ENCODE measurements at places on chromosomes 12 and 14.
A peak's percentile ranks its signal among the peaks of the same experiment; 100 is the strongest.

- DNase-seq = no peak
Observed at GRCh38 chr12:113697651-113698509, 226.2 kb upstream of the LHX5 start.

- no peak for DNase-seq
Observed at GRCh38 chr12:27946421-27946820, 26.1 kb downstream of the PTHLH start.

- DNase-seq = no peak
Observed at GRCh38 chr12:70950451-70950850, 29.9 kb upstream of the PTPRR start.

- DNase-seq = no peak
Observed at GRCh38 chr14:32738206-32738871, 200.3 kb upstream of the NPAS3 start.

GRCh38 chr12:88362439-88362838, 217.8 kb downstream of the KITLG start:
- no peak for DNase-seq

DNA sequence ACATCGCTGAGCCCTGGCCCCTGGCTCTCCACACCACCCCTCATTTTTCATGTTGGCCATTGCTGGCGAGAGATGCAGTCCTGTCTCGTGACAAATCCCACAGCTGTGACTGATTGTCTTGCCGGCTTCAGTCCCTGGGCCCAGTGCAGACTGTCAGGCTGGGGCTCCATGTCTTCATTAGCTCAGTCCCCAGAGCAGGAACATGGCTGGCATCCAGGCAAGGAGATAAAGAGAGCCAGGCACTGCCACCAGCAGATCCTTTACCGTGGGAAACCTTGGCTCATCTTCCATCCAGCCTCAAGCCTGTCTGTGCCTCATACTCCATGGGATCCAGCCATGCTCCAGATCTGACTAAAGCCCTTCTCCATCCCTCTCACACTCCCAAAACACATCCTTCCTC, 284.7 kb upstream of the FKBP4 start:
- DNase-seq = no peak

DNA sequence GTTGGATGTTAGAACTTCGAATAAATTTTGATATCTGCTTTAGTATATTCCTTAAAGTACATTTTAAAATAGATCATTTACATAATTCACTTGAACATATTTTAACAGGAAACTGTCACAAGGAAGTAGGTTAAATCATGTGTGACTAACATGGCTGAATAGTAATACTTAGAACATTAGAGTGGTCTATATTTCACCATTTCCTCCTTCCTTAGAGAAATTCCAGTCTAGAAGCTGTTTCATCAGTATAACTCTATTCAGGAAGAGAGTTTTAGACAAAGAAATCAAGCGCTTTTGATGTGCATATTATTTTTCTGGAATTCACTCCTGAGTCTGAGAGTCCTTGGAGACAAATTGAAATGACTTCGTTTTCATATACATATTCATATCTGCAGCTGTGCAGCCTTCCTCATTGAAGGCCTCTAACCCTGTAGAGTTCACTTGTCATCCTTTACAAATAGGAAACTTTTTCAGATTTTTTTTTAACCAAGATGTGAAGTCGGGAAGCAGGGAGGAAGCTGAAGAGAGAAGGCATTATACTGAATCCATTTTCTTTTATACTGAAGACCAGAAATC, 28.4 kb downstream of the IRAK3 start:
- no peak for DNase-seq

DNA sequence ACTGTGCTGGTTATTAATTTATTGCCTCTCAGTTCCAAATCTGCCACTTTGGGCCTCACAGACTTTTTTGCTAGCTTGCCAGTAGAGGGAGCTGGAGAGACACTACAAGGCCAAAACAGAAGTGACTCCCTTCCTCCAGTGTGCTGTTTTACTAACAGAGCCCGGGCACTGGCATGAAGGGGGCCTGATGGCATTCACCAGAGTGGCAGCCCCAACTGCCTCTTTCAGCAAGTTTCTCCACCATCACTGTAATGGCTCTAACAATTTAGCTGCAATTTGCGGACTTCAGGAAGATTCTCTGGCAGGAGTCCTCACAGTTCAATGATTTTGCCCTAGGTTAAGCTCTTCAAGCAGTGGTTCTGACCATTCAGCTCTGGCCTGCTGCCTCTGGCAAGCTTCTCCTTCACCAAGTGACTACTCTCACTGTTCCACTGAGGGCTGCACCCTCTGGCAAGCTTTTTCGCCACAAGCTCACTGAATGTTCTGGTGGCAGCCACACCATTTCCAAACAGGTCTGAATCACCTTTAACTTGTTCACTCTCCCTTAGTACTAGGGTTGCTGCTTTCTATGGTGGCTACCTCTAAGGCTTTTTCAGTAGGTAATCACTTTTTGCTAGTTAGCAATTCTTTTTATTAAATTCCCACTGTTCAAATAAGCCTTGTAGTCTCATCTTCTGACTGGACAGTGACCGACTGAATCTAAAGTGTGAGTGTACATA, 104.9 kb downstream of the ZC3H14 start:
- peak; percentile 86 for DNase-seq

GRCh38 chr12:104249017-104249416, 33.4 kb downstream of the TXNRD1 start:
- DNase-seq = no peak

- no peak for DNase-seq
Observed at GRCh38 chr12:26740348-26740747, 92.6 kb downstream of the ITPR2 start.

DNA sequence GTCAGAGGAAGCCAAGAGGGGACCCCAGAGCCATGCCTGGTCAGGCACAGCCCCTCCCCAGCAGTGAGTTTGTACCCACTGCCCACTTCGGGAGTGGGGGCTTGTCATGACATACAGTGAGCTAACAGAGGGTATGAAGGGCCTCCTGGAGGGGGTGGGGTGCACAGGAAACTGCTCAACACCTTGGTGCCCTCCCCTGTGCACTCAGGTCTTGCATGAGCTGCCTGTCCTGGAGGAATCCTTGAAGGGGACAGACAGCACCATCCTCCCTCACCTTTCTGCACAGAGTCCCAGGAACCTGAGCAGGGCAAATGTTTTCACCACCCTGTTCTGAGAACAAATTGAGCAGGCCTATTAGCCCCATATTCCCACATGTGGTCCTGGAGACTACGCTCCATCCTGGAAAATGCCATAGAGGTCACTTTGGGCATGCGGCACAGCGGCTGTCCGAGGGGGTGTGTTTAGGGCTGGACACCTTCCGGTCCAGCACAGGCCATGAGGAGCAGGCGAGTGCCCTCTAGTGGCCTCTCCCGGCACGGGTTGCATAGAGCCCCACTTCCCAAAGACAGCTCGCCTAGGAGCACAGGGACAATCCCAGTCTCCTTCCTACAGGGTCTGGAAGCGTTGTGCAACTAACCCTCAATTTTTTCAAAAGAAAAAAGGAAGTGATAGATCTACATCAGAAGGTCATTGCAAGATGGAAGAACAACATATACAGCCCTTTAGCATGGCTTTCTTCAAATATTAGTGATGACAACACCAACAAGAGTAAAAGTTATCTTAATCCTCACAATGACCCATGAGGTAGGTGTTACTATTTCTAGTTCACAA, 31.9 kb upstream of the ZFP36L1 start:
- DNase-seq = peak; percentile 67

DNA sequence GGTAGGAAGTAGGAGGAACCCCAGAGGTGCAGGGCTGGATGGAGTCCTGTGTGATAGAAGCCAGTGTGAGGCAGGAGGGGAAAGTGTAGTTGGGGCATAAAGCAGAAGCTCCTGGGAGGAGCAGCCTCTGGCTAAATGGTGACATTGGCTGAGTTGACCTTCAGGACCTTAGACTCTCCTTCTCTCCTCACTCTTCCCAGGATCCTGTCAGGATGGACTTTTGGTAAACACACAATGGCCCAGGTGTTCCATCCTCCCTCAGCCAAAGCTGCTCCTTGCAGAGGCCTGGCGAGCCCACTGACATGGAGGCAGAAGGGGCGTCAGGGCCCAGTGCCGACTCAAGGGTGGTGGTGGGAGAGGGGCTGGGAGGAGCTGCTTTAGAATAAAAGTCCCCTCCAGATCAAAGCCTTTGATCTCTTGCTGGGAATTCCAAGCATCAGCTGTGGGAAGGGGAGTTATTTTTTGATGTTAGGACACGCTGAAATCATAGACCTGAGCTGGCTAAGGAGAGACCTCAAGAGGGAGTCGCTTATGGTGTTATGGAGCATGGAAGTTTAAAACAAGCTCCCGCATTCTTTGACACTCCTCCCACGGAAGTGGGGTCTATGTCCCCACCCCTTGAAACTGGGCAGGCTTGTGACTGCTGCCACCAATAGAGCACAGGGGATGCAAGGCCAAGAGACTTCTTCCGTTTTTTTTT, 44.1 kb downstream of the SMIM41 start:
- no peak for DNase-seq

DNA sequence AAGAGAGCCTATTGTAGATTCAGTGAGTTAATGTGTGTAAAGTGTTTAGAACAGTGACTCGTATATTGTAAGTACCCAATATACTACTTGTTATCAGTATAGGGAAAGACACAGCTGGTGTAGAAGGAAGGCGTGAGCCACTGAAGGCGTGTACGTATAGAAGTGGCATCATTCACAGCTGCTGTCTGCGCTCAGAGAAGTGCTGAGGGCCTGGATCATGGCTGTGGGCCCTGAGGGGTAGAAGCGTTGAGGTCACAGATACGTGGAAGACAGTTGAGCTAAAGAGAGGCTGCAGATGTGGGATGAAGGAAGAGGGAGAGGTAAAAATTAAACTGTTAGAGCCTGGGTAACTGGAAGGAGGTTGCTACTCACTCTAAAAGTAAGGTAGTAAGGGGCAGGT, 5.9 kb downstream of the C12orf75 start:
- DNase-seq = no peak

- DNase-seq = no peak
Observed at GRCh38 chr14:83171761-83172160, 1638.1 kb upstream of the SEL1L start.

DNA sequence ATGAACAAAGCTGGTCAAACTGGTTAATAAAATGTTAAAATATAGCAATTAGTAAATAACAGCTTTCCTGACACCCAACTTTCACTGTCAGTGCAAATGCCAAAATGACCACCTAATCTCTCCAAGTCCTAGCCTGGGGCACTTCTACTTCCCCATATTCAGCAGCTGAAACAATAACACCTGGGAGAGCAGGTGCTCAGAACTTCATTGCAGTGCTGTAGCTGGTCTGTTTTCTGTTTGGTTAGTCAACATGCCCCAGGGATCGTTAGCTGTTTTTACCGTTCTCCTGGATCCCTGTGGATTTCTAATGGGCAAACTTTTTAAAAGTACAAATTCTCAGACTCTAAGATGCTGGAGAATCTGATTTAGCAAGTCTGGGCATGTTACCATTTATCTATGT, 759.7 kb downstream of the GALC start:
- DNase-seq = no peak

DNA sequence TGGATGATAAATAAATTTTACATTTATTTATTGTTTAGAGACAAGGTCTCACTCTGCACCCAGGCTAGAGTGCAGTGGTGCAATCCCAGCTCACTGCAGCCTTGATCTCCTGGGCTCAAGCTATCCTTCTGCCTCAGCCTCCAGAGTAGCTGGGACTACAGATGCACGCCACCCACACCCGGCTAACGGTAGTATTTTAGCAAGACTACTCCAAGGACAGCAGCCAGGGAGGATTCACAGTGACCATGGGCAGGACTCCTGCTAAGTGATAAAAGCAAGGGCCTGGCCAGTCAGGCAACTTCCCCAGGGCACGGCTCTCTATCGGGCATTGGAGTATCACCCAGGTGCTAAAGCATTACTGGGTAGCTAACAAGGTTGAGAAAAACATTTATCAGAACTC, 55.4 kb downstream of the ARL6IP4 start:
- DNase-seq = no peak

DNA sequence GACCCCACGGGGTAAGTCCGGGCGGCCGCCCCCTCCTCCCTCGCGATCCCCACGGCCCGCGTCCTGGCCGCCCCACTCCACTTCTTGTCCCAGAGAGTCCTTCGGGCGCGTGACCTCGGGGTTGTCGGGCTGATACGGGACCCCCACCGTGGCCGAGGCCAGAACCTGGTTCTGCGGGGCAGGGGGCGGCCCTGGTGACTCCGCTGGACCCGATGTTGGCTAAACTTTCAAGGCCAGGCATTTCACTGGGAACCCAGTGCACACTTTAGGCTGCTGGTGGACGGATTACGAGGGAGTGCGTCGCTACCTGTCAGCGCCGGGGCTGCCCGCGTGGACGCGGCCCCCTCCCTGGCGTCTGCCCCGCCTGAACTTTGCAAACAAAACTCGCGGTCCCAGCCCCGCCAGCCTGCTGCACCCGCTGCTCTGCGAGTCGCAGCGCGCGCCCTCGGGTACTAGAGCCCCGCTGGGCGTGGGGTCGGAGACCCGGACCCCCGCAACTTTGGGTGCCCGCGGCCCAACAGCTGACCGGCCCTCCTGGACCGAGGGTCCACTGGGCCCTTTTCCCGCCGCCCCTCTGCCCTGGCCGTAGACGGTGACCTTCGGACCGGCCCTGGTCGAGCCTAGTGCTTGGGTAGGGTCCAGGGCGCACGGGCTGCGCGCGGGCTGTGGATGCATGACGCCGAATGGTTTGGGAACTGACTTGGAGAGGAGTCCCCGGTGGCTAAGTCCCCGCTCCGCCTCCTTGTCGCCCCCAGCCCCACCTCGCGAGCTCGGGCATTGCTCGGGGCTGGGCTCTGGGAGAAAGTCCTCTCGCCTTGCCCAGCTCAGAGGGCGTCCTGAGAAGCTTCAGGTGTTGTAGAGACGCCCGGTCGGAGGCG, 624 bp downstream of the RIN3 start:
- no peak for DNase-seq

GRCh38 chr12:104596898-104597843, 140.4 kb downstream of the CHST11 start:
- no peak for DNase-seq

DNA sequence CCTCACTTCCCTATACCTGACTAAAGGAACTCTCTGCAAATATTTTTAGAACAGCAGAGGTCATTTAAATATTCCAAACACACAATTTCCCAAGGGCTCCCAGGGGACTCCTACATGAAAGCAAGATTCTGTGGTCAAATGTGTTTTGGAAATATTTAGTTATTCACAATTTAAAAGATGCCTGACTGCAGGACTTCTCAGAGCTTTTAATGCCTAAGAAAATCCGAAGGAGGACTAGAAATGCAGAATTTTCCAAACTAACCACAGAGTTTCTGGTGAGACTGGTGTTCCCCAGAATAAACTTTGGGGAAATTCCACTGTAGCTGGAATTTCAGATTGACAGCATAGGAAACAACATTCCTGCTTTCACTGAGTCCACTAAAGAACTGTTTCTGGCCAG, 84.8 kb upstream of the MAP1LC3B2 start:
- DNase-seq = no peak

GRCh38 chr12:3518902-3519301, 27.9 kb downstream of the PRMT8 start:
- DNase-seq = no peak

GRCh38 chr14:69275331-69275730, 15.4 kb downstream of the GALNT16 start:
- DNase-seq = no peak

DNA sequence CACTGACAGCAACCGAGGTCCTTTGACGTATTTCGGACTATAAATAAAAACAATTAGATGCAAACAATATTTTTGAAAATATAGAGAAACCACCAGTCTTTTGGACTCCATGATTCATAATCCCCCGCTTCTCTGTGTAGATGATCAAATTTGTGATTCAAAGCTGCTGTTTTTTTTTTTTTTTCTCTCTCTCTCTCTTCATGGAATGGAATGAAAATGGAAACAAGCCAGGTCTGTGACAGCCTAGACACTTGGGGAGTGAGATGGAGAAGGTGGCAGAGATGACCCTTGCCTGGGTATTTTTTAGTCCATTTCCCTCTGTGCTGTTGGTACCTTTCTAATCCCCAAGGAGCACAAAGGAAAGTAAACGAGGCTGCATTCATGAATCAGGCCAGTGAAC, 248.5 kb downstream of the GLT1D1 start:
- no peak for DNase-seq

All from hippocampal formation (tissue), 2 donors.